CD4-positive, alpha-beta T cell (primary cell): ENCODE measurements at places on chromosomes 16 and 17. TPM values are rescaled to one million over a fixed set of nuclear protein-coding genes. Genes with fewer than 3 reads are reported as not detected.

Gene CLEC19A
- not detected for total RNA-seq

DNA sequence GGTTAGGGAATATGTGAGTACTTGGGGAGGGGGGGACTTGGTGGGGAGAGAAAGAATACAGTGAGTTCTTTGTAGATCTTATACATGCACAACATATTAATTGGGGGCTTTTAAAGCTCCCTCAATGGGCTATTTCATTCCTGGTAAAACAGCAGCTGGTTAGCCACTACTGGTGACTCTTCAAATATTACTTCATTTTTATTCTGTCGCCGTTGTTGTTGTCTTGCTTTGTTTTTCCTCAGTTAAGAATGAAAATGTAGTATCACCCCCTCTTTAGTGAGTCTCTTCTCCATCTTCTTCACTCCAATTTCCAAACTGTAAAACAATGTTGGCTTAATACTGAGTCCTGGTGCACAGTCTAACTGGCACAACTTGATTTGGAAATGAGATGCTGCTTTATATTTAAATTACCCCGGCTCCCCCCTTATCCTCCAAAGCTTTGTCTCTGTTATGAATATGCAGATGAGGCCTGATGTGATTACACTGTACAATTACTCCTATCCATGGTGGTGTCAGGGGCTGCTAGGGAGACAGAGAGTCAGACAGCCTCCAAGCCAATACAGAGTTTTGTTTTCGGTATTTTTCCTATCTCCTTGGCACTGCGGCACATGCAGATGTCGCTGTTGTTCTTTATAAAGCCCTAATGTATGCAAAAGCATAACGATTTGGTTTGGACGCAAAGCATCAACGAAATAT is 256.9 kb upstream of the PMFBP1 start:
- no peak overlapping the region for H3K27ac ChIP-seq
- no peaks in the 10 kb centered on the region for H3K4me1 ChIP-seq
- no peaks in the 10 kb centered on the region for H3K36me3 ChIP-seq
- no peak for DNase-seq
- no peak overlapping the region for H3K4me3 ChIP-seq

DNA sequence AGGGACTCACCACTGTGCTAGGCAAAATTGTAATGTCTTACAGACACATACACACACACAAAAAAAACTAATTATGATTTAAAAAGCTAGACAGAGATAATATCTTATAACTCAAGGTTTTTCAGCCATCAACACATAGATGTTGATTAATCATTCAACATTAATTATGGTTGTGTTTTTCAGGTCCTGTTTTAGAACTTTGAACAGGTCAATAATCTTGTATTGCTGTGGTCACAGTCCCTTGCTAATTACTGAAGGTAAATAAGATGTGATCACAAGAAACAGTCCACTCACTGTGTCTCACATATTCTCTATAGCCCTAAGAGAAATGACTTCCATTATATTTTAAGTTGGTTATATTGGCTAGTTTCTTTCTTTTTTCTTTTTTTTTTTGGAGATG is 32.4 kb upstream of the TENT4B start:
- DNase-seq = no peak
- no peak overlapping the region for H3K4me3 ChIP-seq
- H3K36me3 ChIP-seq = no peaks in the 10 kb centered on the region

- H3K27ac ChIP-seq = no peak overlapping the region
- H3K4me3 ChIP-seq = no peak overlapping the region
- peaks cover 20% of the 10 kb centered on the region for H3K4me1 ChIP-seq
- no peaks in the 10 kb centered on the region for H3K27me3 ChIP-seq
Observed at GRCh38 chr17:57480438-57481196, 224.3 kb downstream of the MSI2 start.

DNA sequence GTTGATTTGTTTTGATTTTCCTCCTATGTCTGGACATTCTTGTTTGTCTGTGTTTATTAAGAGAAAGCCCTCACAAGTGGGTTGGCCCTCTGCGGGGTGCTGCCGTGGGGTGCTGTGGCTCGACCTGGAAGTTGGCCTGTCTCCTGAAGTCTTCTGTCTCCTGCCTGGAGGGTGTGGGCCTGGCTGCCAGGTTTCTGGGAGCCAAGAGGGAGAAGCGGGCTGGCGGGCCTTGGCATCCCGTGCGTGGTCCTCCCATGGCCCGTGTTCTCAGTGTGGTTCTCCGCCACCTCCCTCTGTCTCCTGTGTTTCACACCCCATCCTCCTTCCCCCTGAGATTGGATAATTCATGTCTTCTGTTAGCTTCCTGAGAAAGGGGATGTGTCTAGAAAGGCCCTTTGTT is 69.6 kb downstream of the RNF213 start:
- H3K4me3 ChIP-seq = no peak overlapping the region
- DNase-seq = no peak
- H3K27ac ChIP-seq = no peak overlapping the region
- no peaks in the 10 kb centered on the region for H3K27me3 ChIP-seq
- peaks cover 94% of the 10 kb centered on the region for H3K36me3 ChIP-seq

DNA sequence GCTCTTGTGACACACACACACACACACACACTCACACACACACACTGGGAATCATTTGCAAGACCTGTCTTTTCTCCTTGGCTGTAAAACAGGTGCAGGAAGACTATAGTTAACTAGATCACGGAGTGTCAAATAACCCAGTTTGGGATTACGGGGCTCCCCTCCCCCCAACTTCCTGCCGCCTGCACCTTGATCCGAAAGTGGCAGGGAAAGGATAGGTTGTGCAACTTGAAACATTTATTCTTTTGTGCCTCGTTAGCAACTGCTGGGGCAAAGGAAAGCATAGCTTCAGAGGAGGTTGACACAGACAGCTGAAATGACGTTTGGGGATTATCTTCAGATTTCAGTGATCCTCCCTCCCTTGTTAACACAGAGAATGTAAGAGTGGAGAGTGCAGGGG is 149.5 kb downstream of the NTN1 start:
- no peak overlapping the region for H3K4me3 ChIP-seq
- H3K36me3 ChIP-seq = no peaks in the 10 kb centered on the region
- H3K27ac ChIP-seq = no peak overlapping the region
- no peaks in the 10 kb centered on the region for H3K27me3 ChIP-seq
- no peak for DNase-seq

DNA sequence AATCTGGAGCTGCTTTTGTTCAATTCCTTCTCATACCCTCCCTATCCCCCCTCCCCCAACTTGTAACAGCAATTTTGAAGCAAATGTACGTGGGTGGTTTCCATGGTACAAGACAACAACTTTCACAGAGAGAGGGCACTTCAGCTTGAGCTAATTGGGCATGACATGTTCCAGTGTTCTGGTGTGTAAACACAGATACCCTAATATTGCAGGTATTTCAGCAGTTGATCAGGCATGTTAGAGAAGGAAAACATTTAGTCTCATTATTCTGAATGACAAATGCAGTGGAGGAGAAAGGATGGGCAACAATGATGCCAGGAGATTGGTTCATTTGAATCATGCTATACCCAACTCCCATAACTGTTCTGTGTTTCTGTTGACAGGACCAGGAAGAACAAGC is 137.5 kb downstream of the TRIM37 start:
- H3K4me3 ChIP-seq = no peak overlapping the region
- no peaks in the 10 kb centered on the region for H3K36me3 ChIP-seq
- no peak overlapping the region for H3K27ac ChIP-seq
- H3K27me3 ChIP-seq = no peaks in the 10 kb centered on the region

DNA sequence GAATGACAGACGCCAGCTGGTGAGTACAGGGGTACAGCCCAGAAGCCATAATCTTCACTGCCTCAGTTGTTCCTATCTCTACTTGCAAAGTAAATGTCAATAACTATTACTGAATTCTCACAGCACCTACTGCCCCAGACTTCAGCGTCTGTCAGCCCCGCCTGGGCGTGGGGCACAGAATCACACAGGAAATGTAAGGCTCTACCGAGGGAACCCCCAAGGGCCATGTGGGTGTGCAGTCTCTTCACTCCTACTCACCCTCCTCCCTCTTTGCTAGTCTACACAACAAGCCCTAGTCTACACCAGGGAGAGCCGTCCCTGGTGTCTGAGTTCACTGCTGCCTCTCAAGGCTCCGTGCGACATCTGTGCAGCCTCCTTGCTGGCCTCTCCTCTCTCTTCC is 4.5 kb downstream of the NPTX1 start:
- peaks cover 48% of the 10 kb centered on the region for H3K27me3 ChIP-seq
- H3K27ac ChIP-seq = no peak overlapping the region
- DNase-seq = no peak
- no peaks in the 10 kb centered on the region for H3K36me3 ChIP-seq
